RPMI7951 (cell line): ENCODE measurements at places on chromosomes 6 and 20. TPM values are rescaled to one million over a fixed set of nuclear protein-coding genes. Genes with fewer than 3 reads are reported as not detected.

GRCh38 chr20:41047975-41048305 is 19.3 kb downstream of the TOP1 start:
- peak; percentile 58 for DNase-seq

DNA sequence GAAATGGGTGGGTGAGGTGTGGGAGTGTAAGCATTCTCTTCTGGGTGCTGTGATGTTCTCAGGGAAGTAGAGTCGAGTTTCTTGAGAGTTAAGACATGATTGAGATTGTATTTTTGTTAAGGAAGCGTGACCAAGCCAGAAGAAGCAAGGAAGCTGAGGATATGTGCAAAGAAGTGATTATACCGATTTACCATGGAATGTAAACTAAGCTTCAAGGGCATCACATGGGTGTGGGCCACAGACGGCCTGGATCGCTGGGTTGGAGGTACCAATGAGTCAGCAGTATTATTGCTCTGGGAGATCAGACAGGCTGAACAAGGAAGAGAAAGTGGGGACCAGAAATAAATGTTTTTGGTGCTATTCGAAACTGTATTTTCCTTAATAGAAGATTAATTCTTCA is 184.1 kb upstream of the GMDS start:
- peak; percentile 7 for DNase-seq

DNA sequence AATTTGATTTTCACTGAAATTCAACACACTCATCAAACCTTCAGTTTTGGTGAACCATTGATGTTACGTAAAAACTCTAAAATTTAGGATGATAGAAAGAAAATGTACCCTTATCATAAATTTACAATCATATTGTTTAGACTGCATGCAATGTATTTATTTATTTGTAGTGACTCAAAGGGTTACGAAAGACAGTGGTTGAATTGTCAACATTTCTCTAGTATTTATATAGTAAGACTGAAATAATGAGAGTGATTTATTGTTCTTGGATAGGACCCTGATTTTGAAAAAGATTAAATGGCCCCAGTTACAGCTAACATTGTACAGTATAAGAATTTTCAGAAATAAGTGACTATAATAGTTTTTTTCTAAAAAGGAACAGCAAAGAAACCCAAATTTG is 591.5 kb downstream of the RFPL4B start:
- DNase-seq: no peak

GRCh38 chr20:48684501-48685041 is 143.2 kb downstream of the PREX1 start:
- peak; percentile 82 for DNase-seq

DOK5 gene
- not detected in 2 replicates for total RNA-seq

DNA sequence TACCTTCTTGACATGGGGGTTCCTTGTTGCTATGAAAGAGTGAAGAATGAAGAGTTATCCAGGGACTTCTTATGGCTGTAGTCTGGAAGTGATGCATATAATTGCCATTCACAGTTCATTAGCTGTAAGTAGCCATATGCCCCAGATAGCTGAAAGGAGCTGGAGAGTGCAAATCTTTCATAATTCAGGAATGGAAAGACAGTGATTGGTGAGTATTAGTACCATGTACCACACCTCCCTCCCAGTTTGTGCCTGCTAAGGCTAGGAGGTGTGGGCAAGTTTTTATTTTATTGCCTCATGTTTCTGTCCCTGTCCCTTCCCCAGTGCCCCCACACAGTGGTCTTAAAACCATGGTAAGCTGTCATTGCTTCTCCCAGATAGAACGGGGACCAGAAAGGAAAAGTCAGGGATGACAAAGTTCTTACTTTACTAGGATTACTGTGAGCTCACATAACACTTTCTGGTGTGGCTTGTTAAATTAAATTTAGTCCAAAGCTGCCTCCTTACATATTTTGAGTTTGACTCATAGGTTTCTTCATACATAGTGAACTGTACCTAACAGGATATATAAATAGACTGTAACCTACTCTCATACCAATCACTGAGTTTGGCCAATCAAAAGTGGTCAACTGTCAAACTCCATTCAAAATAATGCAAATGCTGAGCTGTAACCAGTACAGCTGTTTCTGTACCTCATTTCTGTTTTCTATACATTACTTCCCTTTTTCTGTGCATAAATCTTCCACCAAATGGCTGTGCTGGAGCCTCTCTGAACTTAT is 119.4 kb downstream of the RFPL4B start:
- DNase-seq: peak; percentile 54

TMEM74B gene
- not detected in 2 replicates for total RNA-seq

PTGIS gene
- under 0.01 and 0.24 TPM in 2 replicates for total RNA-seq

FBXO30 gene
- total RNA-seq: 9.2 and 12.1 TPM in 2 replicates

DNA sequence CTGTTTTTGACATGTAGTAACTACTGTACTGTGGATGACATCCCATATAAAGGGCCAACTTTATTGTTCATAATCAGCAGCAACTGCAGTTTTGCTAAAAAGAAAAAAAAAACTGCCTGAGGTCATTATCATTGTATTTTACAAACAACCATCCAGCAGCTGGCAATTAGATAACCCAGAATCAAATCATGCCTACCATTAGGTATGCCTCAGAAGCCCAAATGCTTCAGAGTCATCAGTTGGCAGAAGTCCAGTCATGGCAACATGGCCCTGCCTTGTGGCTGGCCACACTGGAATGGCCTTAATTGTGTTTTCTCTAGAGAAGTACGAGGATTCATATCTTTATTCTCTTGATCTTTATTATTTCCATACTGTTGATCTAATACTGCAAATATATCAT is 462.4 kb upstream of the NRSN1 start:
- DNase-seq: peak; percentile 4

- no peak for DNase-seq
Measured at GRCh38 chr6:31865205-31866118, 2.8 kb upstream of the NEU1 start.

GRCh38 chr6:125230674-125231073 is 71.1 kb downstream of the HDDC2 start:
- no peak for DNase-seq

DNA sequence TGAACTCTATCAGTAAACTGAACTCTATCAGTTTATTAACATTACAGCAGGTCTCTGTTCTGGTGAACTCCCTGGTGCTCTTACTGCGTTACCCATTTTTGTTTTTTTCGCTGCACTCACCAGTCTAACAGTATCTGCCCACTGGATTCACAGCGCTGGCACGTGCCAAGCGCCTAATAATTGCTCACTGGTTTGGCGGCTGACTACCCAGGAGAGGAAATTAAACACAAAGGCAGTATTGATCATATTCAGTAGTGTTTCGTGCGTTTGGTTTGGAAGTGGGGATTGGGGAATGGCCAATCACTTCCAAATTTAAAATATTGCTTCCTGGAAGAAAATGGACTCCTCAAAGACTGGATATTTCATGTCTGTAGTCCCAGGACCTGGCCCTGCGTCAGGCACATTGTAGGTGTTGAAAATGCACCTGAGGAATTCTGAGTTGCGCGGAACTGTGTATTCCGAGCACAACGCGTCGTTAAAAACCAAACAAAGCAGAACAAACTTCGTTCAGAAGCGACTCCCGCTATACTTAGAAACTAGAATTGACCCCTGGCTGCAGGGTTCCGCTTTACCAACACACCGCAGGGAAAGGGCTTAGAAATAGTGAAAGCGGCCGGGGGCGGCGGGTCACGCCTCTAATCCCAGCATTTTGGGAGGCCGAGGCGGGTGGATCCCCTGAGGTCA is 1.1 kb upstream of the RPS12 start:
- peak; percentile 62 for DNase-seq

TXLNB gene
- 0.98 and 1.1 TPM in 2 replicates for total RNA-seq

RSPO3 gene
- total RNA-seq: not detected in 2 replicates

- peak; percentile 88 for DNase-seq
Measured at GRCh38 chr6:27091661-27092315, 155.7 kb upstream of the PRSS16 start.

DNA sequence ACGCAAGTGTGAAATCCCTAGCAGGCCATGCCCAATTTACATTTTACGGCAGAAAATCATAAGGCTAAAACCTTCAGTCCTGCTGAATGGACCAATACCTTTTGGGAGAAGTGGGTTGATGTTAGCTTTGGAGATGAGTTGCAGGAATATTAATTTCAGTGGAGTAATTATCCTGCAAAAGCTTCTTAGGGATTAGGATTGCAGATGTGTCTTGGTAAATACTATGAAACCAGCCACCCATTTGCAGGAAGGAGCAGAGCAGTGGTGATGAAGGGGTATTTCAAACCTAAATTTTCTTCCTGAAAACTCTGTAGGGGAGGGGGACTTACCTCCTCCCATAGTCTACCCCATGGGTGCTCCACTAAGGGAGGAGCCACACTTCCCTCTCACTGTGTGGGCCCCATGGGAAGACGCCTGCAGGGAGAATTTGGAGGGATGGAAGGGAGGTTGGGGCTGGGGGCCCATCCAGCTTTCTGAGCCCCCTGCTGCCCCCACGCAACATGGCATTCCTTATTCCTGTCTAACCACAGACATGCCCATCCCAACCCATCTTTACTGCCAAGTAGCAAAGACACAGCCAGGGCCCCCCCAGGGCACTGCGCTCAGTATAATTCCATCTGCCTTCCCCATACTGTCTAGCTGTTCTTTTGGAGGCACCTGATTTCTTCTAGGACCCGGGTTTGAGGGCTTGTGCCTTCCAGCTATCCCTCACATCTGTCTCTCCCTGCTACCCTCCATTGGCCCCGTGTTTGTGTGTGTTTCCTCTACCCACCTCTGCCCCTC is 14.6 kb upstream of the UQCC2 start:
- DNase-seq: no peak

DNA sequence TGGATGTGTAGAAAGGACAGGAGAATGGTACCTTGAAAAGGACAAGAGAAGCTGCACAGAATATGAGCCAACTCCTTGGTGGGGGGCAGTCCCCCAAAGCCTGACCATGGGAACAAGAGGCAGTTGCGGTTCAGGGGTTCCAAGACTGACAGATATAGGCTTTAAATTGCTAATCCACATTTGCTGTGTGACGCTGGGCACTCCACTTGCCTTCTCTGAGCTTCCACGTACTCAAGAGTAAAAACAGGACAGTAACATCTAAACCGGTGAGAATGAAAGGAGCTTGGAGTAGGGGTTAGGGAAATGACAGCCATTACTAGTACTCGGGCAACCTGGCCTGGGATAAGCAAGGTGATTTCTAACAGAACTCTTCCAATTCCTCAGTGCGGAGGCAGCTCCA is 57.9 kb upstream of the LRFN2 start:
- no peak for DNase-seq

DNA sequence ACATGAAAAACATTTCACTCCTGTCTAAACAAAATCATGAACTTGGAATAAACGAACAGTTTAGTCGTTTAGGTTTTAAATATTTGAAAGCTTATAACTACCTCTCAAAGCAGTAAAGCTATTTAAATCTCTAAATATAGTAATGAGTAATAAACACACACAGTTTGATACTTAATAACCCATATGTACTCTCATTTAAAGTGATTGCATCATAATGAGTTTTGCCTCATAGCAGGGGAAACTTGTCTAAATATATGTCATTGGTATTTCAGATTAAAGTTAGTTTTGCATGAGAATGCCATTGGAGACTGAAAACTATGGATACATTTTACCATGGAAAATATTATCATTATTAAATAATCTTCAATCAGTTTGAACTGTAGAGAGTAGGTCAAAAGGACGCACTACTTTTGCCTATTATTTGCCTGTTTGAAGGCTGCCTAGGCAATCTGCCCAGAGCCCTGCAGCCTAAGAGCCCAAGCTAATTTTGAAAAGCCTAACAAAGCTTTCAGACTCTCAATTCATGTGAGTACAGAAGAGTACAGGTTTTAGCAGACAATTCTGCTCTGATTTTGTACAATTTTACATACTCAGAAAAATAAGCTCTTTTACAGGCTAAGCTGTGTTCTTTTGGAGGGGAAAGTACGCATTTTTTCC is 632.8 kb downstream of the HACE1 start:
- no peak for DNase-seq

GRCh38 chr6:126060400-126060799 is 74.1 kb downstream of the TRMT11 start:
- DNase-seq: no peak

DNA sequence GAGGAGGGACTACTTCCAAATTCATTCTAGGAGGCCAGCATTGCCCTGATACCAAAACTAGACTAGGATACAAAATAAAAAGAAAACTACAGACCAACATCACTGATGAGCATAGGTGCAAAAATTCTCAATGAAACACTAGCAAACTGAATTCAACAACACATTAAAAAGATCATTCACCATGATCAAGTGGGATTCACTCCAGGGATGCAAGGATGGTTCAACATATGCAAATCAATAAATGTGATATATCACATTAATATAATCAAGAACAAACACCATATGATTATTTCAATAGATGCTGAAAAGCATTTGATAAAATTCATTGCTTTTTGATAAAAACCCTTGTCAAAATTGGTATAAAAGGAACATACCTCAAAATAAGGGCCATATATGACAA is 10.2 kb downstream of the PGBD1 start:
- DNase-seq: no peak

DNA sequence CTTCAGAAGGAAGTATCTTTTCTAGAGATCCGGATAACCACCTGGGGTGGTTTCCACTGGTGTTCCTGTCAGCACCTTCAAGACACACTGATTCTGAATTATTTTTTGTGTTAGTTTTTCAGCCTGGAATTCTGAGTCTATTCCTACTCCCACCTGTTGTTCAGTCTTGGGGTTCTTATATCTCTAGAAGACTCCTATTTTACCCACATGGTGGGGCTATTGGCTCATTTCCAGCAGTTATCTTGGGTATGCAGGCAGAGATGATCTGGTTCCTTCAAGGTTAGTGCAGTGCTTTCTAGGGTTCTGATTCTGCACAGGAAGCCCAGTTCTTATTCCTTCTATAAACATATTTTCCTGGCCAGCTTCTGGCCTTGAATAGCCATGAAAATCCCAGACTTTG is 175.6 kb upstream of the PDE7B start:
- peak; percentile 56 for DNase-seq

- DNase-seq: peak; percentile 69
Measured at GRCh38 chr6:104789770-104790190, 69.9 kb downstream of the HACE1 start.

DNA sequence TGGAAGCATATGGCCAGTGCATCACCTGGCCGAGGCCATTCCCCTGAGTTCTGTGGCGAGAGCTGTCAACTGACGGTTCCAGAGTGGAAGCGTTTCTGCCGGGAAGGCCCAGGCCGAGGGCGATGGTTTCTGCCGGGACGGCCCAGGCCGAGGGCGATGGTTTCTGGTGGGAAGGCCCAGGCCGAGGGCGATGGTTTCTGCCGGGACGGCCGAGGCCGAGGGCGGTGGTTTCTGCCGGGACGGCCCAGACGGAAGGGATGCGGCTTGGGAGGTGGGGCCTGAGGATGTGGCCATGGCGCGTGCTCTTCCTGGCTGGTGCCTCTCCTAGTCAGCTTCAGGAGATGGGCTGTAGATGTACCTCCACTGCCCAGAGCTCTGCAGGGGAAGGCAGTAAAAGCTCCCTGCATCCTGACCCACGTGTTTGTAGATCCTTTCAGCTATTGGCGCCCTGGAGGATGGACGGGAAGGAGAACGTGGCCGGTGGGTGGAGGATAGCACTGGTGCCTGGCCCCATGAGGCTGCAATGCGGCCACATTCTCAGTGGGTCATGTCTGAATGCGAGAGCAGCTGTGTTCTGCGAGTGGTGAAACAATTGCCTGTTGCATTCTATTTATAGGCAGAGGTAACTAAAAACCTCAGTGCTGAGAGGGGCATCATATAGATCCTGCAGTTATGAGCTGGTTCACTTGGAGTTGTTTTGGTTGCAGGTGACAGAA is 12.8 kb downstream of the TPD52L2 start:
- DNase-seq: no peak

- DNase-seq: peak; percentile 56
Measured at GRCh38 chr20:49268600-49269365, 9.1 kb downstream of the ZNFX1 start.
